NCI-H1436 (cell line): ENCODE measurements at places on chromosomes 6 and 20.
A peak's percentile ranks its signal among the peaks of the same experiment; 100 is the strongest.

DNA sequence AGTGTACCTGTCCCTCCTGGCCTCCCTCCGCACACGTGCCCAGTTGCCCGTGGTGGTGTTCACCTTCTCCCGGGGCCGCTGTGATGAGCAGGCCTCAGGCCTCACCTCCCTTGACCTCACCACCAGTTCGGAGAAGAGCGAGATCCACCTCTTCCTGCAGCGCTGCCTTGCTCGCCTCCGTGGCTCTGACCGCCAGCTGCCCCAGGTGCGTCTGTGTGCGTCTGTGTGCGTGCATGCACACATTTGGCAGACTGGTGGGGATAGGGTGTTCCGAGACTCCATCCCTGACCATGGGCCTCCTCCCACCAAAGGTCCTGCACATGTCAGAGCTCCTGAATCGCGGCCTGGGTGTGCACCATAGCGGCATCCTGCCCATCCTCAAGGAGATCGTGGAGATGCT is 4.9 kb downstream of the SKIC2 start:
- DNase-seq, result no peak

DNA sequence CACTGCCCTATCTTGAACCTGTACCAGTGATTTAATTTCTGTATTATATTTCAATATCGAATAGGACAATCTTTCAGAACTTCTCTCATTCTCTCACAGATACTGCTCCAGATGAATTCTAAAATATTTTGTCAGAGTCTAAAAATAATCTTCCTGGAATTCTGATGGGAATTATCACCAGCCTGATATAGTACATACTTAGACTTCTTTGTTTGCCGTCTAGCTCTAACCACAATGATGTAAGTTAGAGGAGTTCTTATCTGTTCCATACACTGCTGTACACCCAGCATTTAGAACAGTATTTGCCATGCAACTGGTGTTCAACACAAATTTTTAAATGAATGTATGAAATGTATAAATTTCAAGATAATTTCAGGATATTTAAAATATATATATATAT is 1.3 kb upstream of the HUS1B start:
- no peak for DNase-seq

- no peak for DNase-seq
These were observed 139.4 kb downstream of the UST start for GRCh38 chr6:148885925-148886845.

- no peak for DNase-seq
These were observed 30.4 kb downstream of the ATXN1 start for GRCh38 chr6:16730738-16731477.

- peak; percentile 45 for DNase-seq
These were observed 58.9 kb upstream of the SERINC1 start for GRCh38 chr6:122530440-122531046.

DNA sequence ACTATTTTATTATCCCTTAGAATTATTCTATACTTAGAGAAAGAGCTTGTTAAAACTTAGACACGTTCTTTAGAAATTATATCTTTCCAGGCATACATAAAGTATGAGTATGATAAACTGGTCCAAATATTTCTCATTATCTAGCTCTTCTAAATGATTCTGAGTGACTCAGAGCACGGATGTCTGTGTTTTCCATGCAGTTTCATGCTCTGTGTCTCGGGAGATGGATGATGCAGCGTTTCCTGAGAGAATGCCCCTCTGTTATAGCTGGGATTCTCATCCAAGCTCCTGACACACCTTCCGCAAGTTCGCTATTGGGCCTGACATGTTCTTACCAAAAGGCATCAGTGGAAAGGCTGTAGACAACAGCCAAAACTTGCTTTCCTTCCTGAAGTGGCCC is 19.3 kb downstream of the SIRT5 start:
- DNase-seq, result no peak

GRCh38 chr20:3521852-3522740 is 51.3 kb downstream of the ATRN start:
- DNase-seq, result no peak

- no peak for DNase-seq
These were observed 41.6 kb upstream of the FRMD1 start for GRCh38 chr6:168120390-168121302.
